ENCODE measurements at places on chromosomes 3 and 15. TPM values are rescaled to one million over a fixed set of nuclear protein-coding genes. Genes with fewer than 3 reads are reported as not detected.
A peak's percentile ranks its signal among the peaks of the same experiment; 100 is the strongest.

BOC gene
- not detected for total RNA-seq

GRCh38 chr3:125059488-125060245, 3.9 kb upstream of the HEG1 start:
- H3K27ac ChIP-seq, result no peak overlapping the region
- H3K27me3 ChIP-seq, result no peaks in the 10 kb centered on the region
- peak; percentile 11 for DNase-seq
- no peak overlapping the region for H3K4me3 ChIP-seq
- H3K36me3 ChIP-seq, result no peaks in the 10 kb centered on the region

IFT57 gene
- total RNA-seq, result 23.4 TPM

FSTL1 gene
- total RNA-seq, result 562 TPM

DNA sequence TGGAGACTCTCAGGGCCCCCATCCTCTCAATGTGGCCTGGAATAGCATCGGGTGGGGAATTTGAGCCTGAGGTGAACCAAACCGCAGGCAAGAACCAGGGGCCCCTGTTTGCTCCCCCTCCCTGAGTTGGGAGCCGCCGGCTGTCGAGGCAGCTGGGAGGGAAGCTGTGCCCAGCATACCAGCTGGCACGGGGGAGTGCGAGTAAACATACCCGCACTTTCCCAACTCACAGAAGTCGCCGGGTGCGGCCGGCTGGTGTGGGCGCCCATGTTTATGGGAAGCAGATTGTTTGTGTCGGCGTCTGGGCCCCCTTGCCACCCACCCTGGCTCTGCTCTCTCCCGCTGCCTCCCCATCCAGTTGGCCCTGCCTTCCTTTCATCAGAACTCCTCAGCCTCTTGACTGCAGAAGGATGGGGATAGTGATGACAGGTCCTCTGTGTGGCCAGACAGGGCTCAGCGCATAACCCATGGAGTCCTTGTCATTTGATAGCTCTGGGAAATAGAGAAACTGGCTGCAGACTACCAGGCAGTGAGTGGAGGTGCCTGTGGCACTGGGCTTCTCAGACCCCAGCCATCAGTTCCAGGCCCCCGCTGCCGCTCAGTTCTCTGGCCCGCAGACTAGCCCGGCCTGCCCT, 60.4 kb downstream of the CACNA2D2 start:
- no peak overlapping the region for H3K4me3 ChIP-seq
- H3K27me3 ChIP-seq, result no peaks in the 10 kb centered on the region
- H3K4me1 ChIP-seq, result no peaks in the 10 kb centered on the region
- no peaks in the 10 kb centered on the region for H3K36me3 ChIP-seq
- DNase-seq, result no peak

DNA sequence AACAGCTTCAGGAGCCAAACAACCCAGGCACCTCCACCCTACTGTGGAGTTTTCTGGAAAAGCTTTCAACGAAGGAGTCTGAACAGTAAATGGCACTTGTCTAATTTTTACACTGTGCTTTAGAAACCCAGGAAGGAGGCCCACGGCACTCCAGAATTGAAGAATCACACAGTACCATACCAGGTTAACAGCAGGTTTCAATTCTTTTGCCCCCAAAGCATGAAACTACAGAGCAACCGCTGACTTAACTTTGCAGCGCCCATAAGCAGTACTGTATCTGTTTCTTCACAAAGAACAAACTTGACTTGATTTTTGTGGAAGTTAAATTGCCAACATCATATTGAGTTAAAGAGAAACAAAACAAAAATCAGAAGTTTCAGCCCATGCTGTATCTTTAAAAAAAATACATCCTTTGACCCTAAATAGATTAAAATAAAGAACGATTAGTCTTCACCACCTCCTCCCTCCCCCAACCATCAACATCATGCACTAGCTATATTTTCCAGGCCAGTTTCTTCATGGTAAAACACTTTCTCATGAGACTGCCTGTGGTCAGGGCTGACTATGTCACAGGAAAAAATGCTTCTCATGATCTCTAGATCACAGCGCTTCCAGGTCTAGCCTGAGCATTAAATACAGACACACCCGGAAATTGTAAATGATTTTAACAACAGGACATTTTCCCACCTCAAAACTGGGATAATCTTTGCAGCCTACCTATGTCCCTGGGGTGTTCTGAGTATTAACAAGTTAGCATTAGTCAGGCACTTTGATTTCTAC, 456.3 kb downstream of the FOXP1 start:
- peaks cover 24% of the 10 kb centered on the region for H3K4me1 ChIP-seq
- peak overlapping the region; percentile 40 for H3K27ac ChIP-seq
- no peaks in the 10 kb centered on the region for H3K27me3 ChIP-seq
- no peaks in the 10 kb centered on the region for H3K36me3 ChIP-seq

- no peak overlapping the region for H3K4me3 ChIP-seq
- H3K36me3 ChIP-seq, result no peaks in the 10 kb centered on the region
- H3K27me3 ChIP-seq, result no peaks in the 10 kb centered on the region
- no peaks in the 10 kb centered on the region for H3K4me1 ChIP-seq
- no peak overlapping the region for H3K27ac ChIP-seq
Measured at GRCh38 chr3:73437828-73438227, 186.9 kb downstream of the PDZRN3 start.

- no peak overlapping the region for H3K27ac ChIP-seq
- H3K27me3 ChIP-seq, result no peaks in the 10 kb centered on the region
- DNase-seq, result no peak
- H3K4me1 ChIP-seq, result no peaks in the 10 kb centered on the region
- no peak overlapping the region for H3K4me3 ChIP-seq
- no peaks in the 10 kb centered on the region for H3K36me3 ChIP-seq
Measured at GRCh38 chr3:108293858-108294257, 2.5 kb upstream of the HHLA2 start.

- H3K27me3 ChIP-seq, result no peaks in the 10 kb centered on the region
- DNase-seq, result no peak
- H3K4me3 ChIP-seq, result no peak overlapping the region
- H3K27ac ChIP-seq, result no peak overlapping the region
Measured at GRCh38 chr3:193630005-193630404, 37.0 kb downstream of the OPA1 start.

GRCh38 chr15:94023531-94023930, 207.8 kb upstream of the MCTP2 start:
- H3K27me3 ChIP-seq, result no peaks in the 10 kb centered on the region
- H3K4me3 ChIP-seq, result no peak overlapping the region
- H3K36me3 ChIP-seq, result no peaks in the 10 kb centered on the region
- no peak overlapping the region for H3K27ac ChIP-seq
- no peak for DNase-seq

- DNase-seq, result no peak
- no peaks in the 10 kb centered on the region for H3K27me3 ChIP-seq
- H3K36me3 ChIP-seq, result no peaks in the 10 kb centered on the region
- no peak overlapping the region for H3K4me3 ChIP-seq
- H3K27ac ChIP-seq, result no peak overlapping the region
Measured at GRCh38 chr3:20104167-20104661, 64.0 kb downstream of the KAT2B start.

- H3K27me3 ChIP-seq, result no peaks in the 10 kb centered on the region
- H3K27ac ChIP-seq, result peak within 1 kb of the TSS; percentile 76
- H3K36me3 ChIP-seq, result no peaks in the 10 kb centered on the region
- H3K4me1 ChIP-seq, result peaks cover 21% of the 10 kb centered on the region
- H3K4me3 ChIP-seq, result no peak within 1 kb of the TSS
Measured at GRCh38 chr3:48563382-48563918, at the start of gene UCN2. UCN2 (minus strand) TSS chr3:48563781; CDS start chr3:48563124, 657 bp downstream.

GRCh38 chr15:83926116-83926515, 272.2 kb downstream of the ADAMTSL3 start:
- no peaks in the 10 kb centered on the region for H3K4me1 ChIP-seq
- no peaks in the 10 kb centered on the region for H3K36me3 ChIP-seq
- no peak overlapping the region for H3K27ac ChIP-seq
- H3K27me3 ChIP-seq, result no peaks in the 10 kb centered on the region
- DNase-seq, result no peak

GRCh38 chr3:146335386-146335785, 84.5 kb upstream of the PLSCR4 start:
- DNase-seq, result no peak
- no peak overlapping the region for H3K27ac ChIP-seq
- H3K36me3 ChIP-seq, result no peaks in the 10 kb centered on the region
- no peak overlapping the region for H3K4me3 ChIP-seq

DNA sequence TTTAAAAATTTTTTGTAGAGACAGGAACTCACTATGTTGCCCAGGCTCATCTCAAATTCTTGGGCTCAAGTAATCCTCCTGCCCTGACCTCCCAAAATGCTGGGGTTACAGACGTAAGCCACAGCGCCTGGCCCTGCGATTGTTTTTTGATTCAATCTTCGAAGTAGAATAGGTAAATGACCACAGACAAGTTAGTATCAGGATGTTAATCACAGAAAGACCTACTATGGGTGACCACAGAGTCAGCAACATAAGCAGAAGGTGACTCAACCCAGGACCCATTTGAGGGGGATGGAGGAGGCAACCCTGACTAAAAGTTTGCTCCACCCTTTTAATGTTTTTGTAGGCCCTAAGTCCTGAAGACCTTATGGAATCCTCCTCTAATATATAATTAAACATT, 10.0 kb upstream of the USP3 start:
- peaks cover 4% of the 10 kb centered on the region for H3K27me3 ChIP-seq
- no peaks in the 10 kb centered on the region for H3K36me3 ChIP-seq
- no peaks in the 10 kb centered on the region for H3K4me1 ChIP-seq
- no peak for DNase-seq

GRCh38 chr3:129211772-129212171, 28.1 kb upstream of the CNBP start:
- peak; percentile 75 for DNase-seq
- peaks cover 8% of the 10 kb centered on the region for H3K4me1 ChIP-seq
- H3K27ac ChIP-seq, result no peak overlapping the region
- H3K27me3 ChIP-seq, result no peaks in the 10 kb centered on the region
- H3K36me3 ChIP-seq, result no peaks in the 10 kb centered on the region
- no peak overlapping the region for H3K4me3 ChIP-seq

BFSP2 gene
- total RNA-seq, result not detected

DNA sequence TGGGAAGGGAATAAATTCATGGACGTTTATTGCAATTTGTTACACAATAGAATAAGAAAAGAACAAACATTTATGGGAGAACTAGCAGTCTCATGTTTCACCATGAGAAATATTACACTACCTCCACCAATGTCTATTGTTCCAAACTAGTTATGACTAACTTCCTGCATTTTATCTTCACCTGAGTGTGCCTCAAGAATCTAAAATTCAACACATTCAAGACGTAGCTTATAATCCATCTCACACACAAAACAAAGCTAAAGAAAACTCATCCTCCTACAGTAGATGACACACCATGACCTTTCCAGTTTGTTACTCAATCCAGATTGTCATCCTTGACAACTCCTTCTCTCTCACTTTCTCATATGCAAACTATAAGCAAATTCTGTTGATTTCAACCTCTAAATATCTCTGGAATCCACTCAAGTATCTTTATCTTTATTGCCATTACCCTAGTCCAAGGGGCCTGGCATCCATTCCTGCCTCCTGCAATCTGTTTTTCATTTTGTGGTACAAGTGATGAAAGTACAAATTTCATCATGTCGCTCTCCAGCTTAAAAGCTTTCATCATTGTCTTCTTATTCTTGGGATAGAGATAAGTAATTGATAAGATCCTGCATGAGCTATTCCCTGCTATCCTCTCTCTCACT, 229.9 kb downstream of the NR2F2 start:
- no peaks in the 10 kb centered on the region for H3K27me3 ChIP-seq
- H3K27ac ChIP-seq, result no peak overlapping the region
- no peaks in the 10 kb centered on the region for H3K4me1 ChIP-seq
- DNase-seq, result no peak
- no peak overlapping the region for H3K4me3 ChIP-seq

PLD1 gene
- total RNA-seq, result 108 TPM

DNA sequence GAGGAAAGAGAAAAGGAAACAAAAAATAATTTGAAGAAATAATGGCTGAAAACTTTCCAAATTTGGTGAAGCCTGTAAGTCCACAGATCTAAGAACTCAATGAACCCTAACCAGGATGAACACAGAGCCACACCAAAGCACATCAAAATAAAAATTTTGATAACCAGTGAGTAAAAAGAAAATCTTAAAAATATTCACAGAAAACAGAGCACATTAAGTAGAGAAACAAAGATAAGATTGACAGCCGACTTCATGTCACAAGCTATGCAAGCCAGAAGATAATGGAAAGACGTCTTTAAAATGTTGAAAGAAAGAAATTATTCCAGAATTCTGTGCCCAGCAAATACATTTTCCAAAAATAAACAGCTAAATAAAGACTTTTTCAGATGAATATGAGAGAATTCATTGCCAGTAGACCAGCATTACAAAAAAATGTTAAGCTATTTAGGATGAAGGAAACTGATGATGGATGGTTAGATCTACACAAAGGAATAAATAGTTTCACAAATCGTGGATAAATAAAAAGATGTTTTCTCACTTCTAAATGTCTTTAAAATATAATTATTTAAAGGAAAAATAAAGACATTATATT, 140.2 kb upstream of the SKOR1 start:
- H3K4me1 ChIP-seq, result no peaks in the 10 kb centered on the region
- no peak overlapping the region for H3K27ac ChIP-seq
- H3K27me3 ChIP-seq, result no peaks in the 10 kb centered on the region
- peak; percentile 13 for DNase-seq
- H3K4me3 ChIP-seq, result no peak overlapping the region
